ENCODE measurements at places on chromosomes 16 and 17.

DNA sequence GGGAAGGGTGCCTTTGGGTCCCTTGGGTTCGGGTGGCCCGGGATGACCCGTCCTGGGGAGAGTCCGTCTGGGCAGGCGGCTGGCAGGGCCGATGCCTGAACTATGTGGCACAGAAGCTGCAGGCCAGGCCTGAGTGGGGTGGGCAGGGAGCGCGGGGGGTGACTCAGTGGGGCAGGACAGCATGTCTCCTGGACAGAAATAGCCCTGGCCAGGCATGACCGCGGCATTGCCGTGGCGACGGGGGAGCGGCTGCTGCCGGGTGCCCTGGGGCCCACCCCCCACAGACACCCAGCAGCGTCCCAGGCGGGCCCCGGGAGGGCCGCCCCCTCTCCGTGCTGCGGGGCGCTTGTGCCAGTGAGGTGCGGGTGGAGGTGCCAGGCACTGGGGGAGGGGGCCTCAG is 1.8 kb upstream of the C1QTNF8 start:
- DNase-seq, result no peak

DNA sequence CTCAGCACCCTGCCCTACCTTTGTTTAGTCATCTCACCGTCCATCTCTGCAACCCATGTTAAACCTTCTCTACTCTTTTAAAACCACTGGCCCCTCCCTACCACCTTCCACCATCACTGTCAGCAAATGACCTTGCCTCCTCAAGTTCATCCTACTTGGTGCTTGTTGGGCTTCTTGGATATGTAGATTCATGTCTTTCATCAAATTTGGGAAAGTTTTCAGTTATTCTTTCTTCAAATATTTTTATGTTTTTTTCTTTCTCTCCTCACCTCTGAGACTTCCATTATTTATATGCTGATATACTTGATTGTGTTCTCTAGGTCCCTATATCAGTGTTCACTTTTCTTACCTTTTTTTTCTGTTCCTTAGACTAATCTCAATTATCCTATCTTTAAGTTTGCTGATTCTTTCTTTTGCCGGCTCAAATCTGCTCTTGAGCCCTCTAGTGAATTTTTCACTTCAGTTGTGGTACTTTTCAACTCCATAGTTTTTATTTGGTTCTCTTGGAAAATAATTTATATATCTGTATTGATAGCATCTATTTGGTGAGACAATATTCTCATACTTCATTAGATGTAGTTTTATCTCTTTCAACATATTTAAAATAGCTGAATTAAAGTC is 28.7 kb upstream of the ALDH3A2 start:
- DNase-seq, result no peak

DNA sequence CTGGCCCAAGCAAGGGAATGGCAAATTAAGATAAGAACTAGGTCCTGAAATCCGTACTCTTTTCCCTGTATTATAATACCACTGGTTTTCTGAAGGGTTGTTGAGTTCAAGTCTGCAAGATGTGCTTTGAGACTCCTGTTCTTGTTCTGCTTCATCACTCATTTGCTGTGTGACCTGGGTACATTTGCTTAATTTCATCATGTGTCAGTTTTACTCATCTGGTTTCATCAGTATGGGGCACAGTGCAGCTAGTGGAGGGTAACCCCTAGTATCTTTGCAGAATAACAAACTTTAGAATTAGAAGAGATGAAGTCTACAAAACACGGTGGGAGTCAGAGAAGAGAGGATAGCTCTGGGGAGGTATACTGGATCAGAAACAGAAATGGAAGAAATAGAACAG is 21.9 kb upstream of the EFCAB13 start:
- no peak for DNase-seq

GRCh38 chr17:7001318-7001961 is 5.6 kb downstream of the ALOX12 start:
- no peak for DNase-seq

DNA sequence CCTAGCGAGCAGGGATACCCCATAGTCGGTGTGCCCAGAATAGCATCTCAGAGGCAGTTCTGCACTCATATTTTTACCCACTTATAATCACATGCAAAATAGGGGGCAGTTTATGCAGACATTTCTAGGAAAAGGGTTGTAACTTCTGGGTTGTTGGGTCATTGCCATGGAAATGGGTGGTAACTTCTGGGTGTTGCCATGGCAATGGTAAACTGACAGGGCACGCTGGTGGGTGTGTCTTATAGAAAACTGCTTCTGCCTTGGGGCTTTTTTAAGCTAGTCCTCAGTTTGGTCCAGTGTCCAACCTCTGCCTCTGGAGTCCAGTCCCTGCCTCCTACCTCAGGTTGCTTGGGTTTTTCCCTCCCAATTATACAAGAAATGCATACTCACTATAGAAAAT is 7.4 kb upstream of the SPAG9 start:
- DNase-seq, result no peak

- no peak for DNase-seq
Measured at GRCh38 chr16:3193221-3194212, 5.5 kb downstream of the OR1F1 start.

DNA sequence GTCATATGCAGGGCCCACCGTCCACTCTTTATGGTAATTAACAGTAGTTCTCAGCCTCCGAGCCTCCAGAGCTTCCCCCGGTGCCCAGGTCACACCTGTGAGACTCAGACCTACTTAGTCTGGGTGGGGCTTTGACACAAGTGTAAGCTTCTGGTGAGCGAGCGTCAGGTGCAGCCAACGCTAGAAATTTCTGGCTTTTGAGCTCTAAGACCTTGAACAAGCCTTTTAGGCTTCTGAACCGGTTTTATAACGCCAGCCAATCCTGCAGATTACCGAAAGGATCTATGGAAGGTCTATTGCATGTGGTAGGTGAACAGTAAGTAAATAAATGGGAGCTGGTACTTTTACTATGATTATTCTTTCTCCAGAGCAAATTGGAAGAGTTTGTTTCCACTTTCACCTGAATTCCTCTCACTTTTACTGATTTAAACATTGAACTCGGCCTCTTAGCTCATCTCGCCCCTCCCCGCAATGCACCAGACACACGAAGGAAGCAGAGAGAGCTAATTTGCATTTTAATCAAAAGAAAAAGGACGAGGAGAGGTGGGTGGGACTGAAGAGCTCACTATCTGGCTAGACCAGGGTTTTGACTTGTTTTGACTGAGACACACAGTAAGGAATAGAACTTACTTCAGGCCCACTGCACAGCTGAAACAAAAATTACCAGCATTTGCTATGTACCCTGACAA is 47.1 kb downstream of the ABAT start:
- no peak for DNase-seq

GRCh38 chr17:62750631-62751051 is 57.5 kb downstream of the MARCHF10 start:
- DNase-seq, result no peak

- no peak for DNase-seq
Measured at GRCh38 chr17:73591296-73592078, 52.8 kb downstream of the SDK2 start.

DNA sequence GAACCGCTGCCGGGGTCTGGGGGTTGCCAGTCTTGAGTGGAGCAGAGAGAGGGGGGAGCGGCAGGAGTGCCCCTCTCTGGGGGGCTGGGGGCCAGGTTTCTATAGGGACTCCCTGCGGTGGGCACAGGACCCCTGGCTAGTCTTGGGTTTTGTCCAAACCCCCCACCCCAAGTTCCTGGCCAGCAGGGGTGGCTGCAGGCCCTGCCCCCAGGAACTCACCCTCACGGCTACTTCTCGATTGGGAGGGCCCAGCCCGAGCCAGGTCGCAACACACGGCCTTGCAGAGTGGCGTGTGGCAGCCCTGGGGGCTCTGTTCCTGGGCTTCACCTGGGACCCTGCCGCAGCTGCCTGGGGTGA is 601 bp downstream of the CDH15 start:
- no peak for DNase-seq

DNA sequence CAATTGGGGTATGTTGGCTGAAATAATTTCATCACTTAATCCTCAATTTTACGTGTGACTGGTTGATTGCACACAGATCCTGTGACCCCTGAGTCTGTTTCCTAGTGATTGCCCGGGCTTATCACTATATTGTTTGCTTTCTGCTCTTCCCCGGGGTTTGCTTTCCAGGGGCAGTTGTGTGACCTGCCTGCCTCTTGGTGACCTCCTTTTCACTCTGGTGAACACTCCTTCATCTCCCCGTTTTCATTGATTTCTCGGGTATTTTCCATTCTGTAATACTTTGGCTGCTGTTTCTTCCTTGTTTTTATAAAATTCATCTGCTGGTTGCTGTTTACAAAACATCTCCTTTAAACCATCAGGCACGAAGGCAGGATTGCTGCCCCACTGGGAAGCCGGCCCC is 36.0 kb downstream of the NTN1 start:
- no peak for DNase-seq

DNA sequence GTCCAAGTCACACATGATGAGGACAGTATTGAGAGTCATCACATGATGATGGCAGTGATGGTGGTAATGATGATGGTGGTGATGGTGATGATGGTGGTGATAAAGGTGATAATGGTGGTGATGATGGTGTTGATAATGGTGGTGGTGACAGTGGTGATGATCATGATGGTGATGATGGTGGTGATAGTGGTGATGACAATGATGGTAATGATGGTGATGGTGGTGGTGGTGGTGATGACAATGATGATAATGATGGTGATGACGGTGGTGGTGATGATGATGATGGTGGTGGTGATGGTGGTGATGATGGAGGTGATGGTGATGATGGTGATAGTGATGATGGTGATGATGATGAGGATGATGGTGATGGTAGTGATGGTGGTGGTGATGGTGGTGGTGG is 190.2 kb upstream of the ZNF469 start:
- no peak for DNase-seq

DNA sequence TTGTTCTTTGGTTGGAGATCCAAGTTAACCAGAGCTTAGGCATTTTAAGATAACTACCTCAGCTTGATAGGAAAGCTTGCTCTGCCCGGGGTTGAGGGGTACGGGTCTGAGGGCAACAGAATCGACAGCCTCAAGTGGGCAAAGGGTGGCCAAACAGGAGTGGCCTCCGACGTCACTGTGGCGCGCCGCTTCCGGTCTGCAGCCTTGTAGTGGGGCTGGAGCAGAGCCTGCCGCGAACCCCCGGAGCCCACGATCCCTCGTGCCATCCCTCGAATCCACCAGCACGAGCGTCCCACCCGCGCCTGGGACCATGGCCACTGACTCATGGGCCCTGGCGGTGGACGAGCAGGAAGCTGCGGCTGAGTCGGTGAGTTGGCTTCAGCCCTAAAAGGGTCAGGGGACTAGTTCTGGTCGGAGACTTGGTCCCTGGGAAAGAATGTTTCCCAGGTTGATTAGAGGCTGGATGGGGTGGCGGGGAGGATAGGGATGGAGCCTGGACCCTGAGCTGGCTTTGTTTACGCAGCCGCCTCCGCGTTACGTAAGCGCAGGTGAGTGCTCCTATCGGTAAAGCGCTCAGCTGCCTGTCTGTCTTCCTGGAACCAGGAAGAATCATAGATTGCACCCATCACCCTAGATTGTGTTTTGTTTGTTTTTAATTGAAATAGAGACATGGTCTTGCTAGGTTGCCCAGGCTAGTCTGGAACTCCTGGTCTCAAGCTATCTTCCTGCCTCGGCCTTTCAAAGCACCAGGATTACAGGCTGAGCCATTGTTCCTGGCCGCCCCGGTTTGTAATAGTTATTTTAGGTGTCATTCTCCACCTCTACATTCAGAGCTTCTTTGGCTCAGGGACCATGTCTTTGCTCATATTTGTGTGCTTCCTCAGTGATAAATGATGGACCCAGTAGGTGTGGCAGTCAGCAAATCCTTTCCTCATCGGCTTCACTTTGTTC is at the start of gene DDX19B:
Gene DDX19B (plus strand): TSS at position 199 of the 951 bp plus-strand sequence. CDS start 112 bp downstream, at position 311.
- DNase-seq, result no peak

- no peak for DNase-seq
Measured at GRCh38 chr17:58531661-58532554, 17.5 kb upstream of the MTMR4 start.

DNA sequence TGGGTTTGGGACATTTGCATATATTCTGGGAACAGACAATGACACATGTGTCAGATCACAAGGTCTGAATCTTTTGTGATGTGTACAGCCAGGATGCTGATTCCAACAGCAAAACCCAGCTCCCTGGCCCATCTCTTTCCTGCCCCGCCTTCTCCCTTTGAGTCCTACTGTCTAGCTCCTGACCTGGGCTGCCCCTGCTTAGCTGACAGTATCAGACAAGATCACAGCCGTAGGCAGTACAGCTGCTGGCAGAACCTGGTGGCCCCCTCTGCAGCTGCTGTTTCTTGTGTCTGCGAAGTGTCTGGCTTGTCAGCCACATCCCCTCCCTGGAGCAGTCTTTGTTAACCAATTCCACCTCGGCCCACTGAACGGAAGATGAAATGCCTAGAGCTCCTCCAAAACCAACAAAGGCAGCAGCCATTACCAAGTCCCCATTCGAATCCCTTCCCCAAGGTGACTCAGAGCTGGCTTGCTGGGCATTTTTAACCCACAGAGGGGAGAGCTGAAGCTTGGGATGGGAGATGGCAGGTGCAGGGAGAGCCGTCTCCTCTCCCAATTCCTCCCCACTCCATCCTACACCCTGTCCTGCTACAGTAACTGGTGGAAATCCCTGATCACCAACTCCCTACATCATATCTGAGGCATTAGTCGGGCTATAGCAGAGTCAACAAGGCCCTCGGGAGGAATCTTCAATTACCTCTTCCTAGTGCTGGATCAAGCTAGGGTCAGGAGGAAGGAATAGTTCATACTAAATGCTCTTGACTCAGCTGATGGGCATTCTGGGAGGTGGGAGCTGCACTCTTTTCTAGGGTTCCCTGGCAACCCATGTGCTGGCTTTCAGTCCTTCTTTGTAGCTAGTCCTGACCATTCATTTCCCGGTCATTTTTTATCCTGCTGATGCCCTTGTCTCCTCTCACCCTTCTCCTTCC is 5.8 kb downstream of the PIPOX start:
- no peak for DNase-seq

DNA sequence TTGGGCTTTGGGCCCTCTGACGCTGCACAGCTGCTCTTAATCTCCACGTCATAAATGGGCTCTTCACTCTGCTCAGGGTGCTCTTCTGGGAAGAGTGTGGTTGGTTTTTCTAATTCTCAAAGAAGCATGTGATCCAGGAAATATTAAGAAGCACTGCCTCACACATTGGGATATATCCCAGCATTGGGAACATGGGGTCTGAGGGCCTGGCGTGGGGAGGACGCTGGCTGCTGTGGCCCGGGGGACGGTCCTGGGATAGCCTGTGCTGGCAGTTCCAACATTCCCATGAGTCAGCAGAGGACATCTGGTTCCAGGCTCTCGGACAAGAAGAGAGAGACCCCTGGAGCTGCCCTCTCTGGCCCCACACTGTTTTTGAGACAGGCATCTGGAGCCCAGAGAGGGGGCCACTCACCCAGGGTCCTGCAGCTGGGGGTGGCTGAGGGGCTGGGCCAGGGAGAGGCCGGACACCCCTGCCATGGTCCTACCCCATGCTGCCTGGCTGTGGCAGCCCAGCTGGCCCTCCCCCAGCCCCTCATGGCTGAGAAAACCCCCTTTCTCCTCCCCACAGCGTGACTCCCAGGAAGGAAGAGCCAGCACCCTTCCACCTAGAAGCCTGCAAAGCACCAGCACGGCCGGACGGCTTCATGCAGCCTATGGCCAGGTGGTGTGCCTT is 58.8 kb downstream of the NT5M start:
- DNase-seq, result no peak

- no peak for DNase-seq
Measured at GRCh38 chr16:61131447-61131846, 904.8 kb downstream of the CDH8 start.

DNA sequence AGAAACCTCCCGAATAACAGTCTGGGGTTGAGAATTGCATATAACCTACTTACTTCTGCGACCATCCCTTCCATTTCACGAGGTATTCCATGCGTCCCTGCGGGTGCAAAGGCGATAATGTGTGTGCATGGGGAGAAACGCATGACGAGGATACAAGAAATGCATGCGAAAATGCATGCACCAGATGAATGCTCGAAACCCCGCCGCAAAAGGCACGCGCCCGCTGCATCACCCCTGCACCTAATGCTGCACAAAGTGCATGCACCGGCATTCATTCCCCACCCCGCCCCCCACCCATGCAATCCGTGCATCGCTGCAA is 474 bp downstream of the CBX8 start:
- DNase-seq, result no peak
